M059J (cell line): ENCODE measurements at places on chromosomes 2 and 18.

GRCh38 chr18:75418293-75419005 lies 9.1 kb downstream of the SMIM21 start:
- DNase-seq: no peak

- DNase-seq: no peak
Measured at GRCh38 chr2:70962885-70963878, 15.2 kb upstream of the ANKRD53 start.

DNA sequence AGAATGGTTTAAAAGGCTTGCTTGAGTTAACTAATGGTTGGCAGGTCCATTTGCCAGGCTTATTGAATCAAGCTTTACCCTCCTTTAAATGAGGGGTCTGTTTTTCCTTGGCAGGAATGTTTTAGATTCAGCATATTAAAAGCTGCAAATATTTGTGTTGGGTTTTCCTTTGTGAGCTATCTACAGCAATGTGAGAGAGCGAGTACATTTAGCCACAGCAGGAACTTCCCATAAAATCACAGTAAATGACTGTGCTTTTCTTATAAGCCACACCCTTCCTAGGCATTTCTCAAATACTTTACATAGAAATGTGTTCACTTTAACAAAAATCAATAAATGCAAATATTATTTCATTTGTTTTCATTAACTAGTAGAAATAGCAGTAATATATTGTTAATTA lies 23.9 kb downstream of the CALCRL start:
- DNase-seq: no peak

- DNase-seq: no peak
Measured at GRCh38 chr2:131036269-131036668, 57.0 kb downstream of the FAM168B start.

DNA sequence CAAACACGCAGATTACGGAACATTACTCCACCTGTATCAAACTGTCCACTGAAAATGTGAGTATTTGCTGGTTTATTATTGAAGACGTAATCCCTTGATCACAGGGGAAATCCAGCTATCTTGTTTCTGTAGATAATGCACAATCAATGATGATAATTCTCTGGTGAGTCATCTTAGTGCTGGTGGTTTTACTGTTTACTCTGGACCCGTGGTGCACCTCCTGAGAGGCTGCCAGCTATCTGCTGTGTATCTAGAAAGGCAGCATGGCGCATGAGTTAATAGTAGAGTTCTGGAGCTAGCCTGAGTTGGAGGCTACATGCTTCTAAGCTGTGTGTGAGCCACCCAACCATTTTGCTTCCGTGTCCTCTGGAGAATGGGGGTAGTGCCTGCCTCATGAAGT lies 6.5 kb downstream of the NCAPH start:
- DNase-seq: peak; percentile 88

GRCh38 chr2:1046067-1046466 lies 95.4 kb downstream of the SNTG2 start:
- DNase-seq: no peak

GRCh38 chr2:239806276-239806675 lies 218.9 kb downstream of the NDUFA10 start:
- DNase-seq: no peak
